ENCODE measurements at places on chromosomes 12 and 14.

DNA sequence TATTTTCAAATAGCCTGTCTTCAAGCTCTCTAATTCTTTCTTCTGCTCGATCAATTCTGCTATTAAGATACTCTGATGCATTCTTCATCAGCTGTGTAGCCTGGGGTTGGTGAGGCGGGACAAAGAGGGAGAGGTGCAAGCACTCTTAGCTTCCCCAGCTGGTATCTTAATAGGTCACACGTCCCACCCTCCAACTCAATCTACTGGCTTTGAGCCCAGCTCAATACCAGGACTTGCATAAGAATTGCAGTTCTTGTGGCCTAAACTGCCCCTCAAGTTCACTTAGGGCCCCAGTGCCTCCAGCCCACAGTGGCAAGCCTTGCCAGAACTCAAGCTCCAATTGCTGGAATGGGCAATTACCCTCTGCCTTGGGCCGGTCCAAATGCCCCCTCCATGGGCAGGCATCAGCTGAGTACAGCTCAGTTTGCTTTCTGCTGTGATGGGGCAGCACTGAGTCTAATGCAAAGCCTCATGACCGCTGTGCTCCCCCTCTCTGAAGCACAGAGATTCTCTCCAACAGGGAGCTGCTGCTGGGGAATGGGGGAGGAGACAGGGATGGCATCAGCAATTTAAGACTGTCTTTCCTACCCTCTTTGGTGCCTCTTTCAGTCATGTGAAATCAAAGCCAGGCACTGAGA lies 5.6 kb upstream of the SPATA7 start:
- DNase-seq: no peak

DNA sequence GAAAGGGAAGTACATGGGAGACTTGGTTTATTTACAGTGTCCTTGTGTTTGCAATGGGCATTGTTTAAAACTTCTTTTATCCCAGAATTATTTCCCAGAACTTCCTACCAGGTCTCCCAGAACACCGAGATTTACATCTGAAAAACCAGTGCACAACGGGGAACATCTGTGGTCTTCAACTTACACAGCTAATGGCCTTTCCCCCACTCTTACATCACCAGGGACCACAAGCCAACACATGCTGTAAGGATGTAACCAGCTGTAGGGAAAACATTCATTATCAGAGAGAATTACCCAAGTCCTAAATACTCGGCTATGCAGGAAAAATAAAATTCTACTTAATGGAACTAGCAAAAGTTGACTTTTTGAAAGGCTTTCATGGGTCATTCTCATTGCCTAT lies 267.6 kb downstream of the DUSP6 start:
- no peak for DNase-seq

DNA sequence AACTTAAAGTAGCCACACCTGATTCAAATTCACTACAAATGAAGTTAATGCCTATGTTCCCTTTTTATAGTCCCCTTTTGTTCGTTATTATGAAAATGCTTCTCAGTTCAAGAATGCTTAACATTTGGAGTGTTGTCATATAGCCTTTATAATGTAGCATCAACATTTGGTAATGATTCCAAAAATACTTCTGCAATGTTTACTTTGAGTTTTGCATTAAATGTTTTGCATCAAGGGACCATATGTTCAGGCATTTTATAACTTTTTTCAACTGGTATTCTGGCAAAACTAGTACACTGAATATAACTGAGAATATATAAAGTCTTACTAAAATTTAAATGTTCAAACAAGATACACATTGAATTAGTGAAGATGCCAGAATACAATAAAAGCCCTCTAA lies 209.6 kb upstream of the SLC16A7 start:
- DNase-seq: no peak

- DNase-seq: no peak
Measured at GRCh38 chr12:13230500-13230899, 34.0 kb downstream of the EMP1 start.

DNA sequence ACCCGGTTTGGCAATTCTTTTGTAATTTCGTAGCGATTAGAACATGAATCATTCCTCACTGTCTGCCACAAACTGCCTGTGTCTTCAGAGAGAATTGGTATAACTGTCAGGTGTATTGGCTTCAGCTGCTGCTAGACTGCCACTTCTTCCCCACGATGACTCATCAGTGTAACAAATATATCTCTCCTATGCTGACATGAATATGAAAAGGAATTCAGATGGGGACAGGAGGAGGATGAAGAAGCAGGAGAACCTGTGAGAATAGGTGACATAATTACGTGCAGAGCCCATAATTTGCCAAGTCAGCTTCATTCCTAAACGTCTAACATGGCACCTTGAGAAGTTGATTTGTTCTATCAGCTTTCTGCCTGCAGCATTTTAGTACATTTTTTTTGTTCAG lies 64.9 kb downstream of the FRMD6 start:
- no peak for DNase-seq

DNA sequence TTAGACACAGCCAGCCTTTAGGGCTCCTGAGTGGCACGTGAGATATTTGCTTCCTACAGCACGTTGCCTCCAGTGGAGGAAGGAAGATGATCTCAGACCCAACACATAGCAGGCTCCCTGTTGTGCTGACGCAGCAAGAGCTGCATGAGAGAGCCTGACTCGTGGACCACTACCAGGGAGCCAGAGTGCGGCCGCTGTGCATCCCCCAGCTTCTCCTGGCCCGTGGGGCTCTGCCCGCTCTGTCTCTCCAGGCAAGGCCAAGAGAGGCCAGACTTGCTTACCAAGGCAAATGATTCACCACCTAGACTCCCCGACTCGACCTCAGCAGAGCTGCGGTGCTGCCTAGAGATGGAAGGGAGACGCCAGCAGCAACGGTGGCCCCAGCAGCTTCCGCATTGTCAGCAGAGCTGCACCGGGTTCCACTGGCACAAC lies 37.5 kb downstream of the MAP3K9 start:
- no peak for DNase-seq

DNA sequence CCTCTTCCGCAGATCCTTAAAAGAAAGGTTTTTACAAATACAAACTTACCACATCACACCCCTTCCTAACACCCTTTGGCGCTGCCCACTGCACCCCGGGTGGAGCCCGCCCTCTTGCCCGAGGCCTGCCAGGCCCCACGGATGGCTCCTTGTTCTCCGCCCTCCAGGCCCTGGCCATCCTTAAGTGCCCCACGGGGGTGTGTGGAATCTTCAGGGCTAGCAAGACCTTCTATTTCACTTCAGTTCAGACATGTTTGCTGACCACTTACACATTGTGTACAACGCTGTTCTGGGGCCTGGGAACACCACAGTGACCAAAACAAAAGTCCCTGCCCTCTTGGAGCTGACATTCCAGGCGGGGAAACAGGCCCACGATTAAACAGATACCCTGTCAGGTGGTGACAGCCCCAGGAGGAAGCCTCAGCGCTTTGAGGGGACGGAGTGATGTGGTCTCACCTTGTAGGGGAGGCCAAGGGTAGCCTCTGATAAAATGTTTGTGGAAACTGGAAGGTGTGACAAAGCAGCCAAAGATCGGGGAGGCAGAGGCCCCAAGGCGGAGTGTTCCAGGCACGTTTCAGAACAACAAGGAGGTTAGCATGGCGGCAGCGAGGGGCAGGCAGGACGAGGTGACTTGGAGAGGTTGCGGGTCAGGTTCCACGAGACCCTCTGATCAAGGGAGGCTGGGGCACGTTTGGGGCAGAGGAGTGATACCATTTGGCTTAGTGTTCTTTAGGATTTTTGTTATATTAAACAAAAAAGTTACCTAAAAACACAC lies 27.0 kb downstream of the TPCN1 start:
- no peak for DNase-seq

DNA sequence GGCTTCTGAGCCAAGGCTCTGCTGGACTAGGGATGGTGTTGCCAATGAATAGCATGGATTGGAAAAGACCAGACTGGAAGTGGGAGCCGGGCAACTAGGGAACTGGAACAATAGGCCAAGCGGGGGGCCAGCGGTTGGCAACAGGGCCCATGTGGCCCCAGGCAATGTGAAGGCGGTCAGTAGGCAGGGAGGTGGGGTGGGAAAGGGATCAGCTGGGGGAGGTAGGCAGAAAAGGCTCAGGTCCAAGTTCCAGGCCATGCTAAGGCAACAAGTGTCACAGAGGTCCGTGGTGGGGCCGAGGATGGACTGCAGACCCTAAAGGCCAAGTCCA lies 14.9 kb upstream of the MLXIP start:
- no peak for DNase-seq

DNA sequence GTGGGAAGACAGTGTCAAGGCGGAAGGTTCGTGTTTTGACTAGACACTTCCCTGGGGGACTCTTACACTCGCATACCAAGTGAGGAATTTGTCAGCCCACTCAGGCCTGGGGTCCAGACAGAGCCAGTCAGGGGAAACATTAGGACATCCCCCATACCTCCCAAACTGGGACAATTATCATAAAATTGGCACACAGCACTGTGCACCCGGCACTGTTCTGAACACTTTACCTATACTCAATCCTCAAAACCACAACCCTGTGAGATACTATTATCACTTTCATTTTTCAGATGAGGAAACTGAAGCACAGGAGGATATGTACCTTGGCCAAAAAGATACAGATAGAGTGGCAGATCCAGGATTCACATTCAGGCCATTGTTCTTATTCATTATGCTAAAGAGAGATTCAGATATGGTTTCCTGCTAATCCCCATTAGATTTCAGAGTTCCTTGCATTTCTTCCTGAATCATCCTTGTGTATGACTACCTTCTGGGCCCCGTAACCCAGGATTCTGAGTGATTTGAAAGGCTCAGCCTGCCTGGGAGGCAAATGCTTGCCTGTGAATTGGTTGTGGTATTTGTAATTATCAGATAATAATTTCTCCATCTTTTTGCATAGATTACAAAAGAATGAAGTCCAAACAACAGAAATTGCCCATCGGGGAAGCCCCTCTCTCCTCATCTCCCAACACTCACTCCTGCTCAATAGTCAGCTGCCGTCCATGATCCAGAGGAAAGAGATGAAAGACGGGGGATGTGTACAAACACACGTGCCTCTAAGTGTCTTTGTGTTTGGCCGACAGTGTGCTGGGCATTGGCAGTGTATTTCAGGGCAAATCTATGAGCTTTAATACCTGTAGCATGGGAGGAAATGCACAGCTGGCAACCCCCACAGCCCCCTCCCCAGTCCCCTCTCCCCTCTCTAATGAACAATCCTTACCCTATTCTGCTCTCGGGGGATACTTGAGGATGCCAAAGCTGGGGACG lies 4.6 kb downstream of the TAC3 start:
- no peak for DNase-seq

- no peak for DNase-seq
Measured at GRCh38 chr12:76307083-76307482, 41.1 kb downstream of the BBS10 start.

GRCh38 chr12:24049728-24050127 lies 100.3 kb upstream of the SOX5 start:
- no peak for DNase-seq
